Colonic mucosa (tissue), 4 donors: ENCODE measurements at places on chromosomes 3 and 15. TPM values are rescaled to one million over a fixed set of nuclear protein-coding genes. Genes with fewer than 3 reads are reported as not detected.

DNA sequence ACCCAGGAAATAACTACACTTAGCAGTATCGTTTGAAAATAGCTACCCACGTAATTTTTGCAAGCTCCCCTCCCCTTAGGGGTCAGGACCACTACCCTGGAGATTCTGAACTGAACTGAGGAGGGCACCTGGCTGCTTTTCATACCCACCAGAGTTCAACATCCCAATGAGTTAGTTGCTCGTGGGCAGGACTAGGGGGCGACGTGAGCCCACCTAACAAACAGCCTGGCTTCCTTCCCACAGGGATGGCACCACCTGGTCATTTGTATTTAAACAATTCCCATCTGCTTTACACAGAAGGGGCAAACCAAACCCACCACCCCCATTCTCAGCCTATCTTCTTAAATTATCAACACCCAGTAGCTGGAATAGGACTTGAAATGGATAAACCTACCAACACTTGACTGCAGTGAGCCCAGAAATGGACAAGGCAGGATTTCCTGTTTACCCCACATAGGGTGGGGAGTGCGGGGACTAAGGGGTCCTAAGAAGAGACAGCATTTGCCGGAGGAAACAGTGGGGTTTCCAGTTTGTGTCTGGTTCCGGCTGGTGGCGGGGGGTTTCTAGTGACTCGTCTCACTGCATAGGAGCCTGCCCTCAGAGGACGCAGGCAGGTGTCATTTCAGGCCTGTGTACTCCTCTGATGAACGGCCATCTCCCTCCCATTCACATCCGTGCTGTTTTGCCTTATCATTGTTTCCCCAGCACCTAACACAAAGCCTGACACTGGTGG is 11.6 kb upstream of the VGLL4 start:
- no peak for DNase-seq

GRCh38 chr3:87987952-87988351 is 70.9 kb downstream of the CGGBP1 start:
- DNase-seq = no peak

DNA sequence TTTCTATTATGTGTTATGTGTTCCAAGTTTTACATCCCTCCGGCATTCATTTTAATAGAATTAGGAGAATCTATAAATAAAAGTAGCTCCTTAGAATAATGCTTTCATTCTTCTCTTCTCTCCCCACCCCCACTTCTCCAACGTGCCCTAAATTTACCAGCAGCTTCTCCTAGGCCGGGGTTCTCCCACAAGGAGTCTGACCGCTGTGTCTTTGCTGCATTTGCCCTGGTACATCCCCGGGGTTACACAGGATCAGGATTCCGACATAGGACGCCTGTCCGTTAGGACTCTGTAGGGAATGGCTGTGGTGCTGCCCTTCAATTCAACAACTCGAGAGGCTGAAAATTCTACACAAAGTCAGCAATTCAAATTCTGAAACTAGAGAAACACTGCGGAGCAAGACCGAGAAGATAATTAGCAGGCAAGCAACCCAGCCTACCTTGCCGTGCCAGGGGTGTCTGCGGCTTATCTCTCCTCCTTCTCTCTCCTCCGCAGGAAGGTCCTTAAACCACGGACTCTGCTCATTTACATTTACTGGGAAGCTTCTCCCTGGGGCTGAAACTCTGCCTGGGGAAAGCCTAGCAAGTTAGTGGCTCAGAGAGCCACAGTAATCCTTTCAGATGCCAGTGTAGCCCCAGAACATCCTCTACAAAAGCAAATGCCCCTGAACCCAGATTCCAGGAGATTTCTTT is 18.8 kb downstream of the PCSK6 start:
- DNase-seq = no peak

- no peak for DNase-seq
Measured at GRCh38 chr3:83601704-83602103, 1357.1 kb upstream of the CADM2 start.

The LAMB2 gene
- total RNA-seq = 83.5 TPM

The CEP152 gene
- total RNA-seq = 11.8 TPM

The CD96 gene
- 2.8 TPM for total RNA-seq

The ADPGK gene
- 29.8 TPM for total RNA-seq

The DGKG gene
- total RNA-seq = 0.17 TPM

The TMEM207 gene
- not detected for total RNA-seq

The TLR9 gene
- total RNA-seq = 0.27 TPM

The METTL6 gene
- total RNA-seq = 8.8 TPM
